NCI-H1930 (cell line): ENCODE measurements at places on chromosomes 6 and 20.

- no peak for DNase-seq
Observed at GRCh38 chr6:168050881-168051586, 28.0 kb downstream of the FRMD1 start.

DNA sequence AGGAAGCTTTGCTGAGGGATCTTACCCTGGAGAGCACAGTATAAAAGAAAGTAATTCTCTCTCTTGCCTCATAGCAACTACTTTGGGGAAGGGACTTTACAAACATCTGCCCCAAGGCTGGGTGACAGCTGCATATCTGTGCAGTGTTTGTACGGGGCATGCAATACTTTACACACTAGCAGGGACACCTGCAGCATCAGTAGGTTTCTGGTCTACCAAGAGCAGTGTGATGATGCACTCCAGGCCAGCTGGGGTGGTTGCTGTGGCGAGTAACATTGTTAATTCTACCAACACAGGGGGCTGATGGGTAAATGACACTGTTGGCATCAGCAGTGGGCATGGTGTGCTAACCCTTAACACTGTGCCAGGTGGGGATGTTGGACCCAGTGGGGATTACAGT is 48.0 kb downstream of the ADTRP start:
- DNase-seq = no peak

- no peak for DNase-seq
Observed at GRCh38 chr20:59154317-59155013, 9.2 kb upstream of the ZNF831 start.

- no peak for DNase-seq
Observed at GRCh38 chr20:46523108-46523507, 9.7 kb upstream of the ZNF334 start.

- DNase-seq = no peak
Observed at GRCh38 chr20:33569802-33570391, 80.0 kb downstream of the CBFA2T2 start.

DNA sequence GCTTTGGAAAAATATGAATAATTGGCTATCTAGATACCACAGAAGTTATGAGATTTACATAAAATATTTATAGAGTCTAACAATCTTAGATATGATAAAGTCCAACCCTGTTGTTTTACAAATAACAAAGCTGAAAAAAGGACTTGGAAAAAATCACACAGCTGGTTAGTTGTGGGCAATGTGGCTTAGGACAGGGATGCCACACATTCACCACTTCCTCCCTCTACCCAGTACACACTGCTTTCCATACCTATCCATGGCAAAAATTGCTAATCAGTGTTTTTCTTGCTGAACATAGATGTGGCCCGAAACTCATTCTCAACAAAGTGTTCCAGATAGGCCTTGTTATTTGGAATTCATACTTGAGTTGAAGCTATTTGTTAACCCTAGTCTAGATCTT is 147.3 kb upstream of the BMP5 start:
- no peak for DNase-seq

DNA sequence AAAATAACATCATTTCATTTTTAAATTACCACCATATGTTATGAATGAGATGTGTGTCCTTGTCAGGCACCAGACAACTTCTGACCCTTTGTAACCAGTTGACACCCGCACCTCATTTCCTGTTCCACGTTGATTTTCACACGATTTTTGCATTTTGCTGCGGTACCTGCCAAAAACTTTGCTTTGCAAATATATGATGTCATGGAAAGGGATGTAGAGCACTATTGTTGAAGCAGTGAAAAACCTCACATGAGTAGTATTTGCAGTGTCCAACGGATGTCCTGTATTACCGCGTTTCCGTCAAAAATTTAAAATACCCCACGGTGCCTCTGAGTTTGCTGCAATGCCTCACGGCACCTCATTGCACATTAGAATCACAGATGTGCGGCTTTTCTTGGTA is 115.6 kb downstream of the MTHFD1L start:
- no peak for DNase-seq

DNA sequence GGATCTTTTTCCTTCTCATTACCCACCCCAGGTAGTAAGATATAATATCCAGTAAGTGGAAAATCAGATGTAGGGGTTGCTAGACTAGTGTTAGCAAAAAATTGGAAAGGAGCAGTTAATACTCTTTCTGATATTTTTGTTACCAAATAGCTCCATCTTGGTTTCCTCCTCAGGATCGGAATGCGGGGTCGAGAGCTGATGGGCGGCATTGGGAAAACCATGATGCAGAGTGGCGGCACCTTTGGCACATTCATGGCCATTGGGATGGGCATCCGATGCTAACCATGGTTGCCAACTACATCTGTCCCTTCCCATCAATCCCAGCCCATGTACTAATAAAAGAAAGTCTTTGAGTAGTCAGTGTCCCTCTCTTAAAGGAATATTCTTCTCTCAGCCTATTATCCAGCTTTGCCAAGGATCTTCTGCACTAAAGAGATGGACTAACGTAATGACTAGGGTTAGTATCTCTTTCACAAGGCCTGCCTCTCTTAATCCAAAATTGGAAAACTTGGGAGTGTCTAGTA is 1.5 kb downstream of the ROMO1 start:
- no peak for DNase-seq

GRCh38 chr6:29708432-29709179 is 14.6 kb upstream of the HLA-F start:
- DNase-seq = no peak

- no peak for DNase-seq
Observed at GRCh38 chr6:8513174-8513573, 77.8 kb upstream of the SLC35B3 start.

DNA sequence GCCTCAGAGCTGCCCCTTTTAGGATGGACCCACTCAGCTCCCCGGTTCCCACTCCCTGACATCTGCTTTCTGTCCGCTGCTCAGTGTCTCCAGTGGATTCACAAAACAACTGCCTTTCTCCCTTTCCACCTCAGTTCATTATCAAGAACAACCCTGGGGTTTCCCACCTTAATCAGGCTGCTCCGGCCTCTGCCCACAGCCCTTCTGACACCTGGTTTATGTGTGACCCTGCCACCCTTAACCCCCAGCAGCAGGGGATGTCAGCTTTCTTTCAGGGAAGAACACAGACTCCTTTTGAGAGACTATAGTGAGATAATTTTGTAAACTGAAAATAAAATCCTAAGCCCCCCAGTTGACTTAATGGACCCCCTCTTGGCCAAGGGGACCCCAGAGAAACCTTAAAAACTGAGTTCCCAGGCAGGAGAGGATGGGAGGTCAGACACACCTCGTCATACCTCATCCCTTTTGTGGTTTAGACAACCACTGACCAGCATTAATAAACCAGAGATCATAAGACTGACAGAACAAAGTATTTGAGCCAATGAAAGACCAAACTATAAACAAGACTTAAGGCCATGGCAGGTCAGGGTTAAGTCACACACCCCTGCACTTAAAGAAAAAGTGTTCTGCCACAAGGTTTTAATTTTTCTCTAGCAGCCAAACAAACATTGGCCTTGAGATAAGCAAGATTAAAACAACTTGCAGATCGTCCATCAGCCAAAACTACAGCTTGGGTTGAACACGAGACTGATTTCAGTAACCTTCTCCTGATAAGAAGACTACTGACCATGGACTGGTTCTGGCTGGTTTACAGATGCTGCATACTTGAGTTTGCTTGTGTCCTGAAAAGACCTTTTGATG is 42.4 kb upstream of the DDR1 start:
- DNase-seq = no peak

DNA sequence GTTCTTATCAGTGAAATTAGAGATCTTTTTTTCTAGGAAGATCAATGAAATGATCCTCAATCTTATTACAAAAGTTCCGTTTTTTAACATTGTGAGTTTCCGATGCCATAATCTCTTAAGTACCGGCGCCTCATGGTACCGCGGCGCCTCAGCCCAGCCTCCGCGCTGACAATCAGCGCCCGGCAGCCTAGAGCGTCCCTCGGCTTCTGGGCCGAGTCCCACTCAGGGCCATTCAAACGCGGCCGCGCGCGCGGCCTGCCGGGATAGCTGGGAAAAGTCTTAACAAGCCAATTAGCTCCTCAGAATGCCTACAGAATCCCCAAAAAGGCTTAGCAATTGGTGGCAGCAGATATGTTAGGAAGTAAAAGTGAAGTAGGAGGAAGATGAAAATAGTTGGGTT is 204.8 kb downstream of the ADGB start:
- no peak for DNase-seq

DNA sequence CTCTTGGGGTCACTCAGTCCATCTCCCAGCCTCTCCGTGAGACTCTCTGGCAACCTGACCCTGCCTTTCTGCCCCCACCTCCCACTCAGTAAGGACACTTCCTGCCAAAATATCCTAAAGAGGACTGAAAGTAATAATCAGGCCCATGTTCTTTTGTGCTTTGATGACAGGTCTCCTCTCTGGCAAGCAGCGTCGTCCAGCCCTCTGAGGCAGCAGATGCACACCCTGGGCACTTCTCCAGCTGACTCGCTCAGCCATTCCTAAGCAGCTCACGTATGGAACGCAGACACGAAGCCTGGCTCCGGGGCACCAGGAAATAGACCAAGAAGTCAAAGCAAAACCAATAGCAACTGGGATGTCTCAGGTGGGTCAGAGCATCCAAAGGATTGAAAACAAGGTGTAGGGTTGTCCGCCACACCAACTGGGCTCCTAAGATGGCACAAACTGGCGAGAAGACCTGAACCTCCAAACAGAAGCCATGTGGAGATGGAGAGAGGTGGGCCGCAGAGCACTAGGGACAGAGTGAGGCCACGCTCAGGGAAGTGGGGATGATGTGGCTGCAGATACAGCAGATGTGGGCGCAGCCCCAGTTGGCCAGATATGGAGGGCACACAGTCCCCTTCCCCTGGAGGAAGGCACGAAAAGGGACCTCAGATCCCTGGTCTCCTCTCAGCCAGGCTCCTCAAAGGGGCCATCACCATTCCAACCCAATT is 99.3 kb downstream of the PRND start:
- no peak for DNase-seq

DNA sequence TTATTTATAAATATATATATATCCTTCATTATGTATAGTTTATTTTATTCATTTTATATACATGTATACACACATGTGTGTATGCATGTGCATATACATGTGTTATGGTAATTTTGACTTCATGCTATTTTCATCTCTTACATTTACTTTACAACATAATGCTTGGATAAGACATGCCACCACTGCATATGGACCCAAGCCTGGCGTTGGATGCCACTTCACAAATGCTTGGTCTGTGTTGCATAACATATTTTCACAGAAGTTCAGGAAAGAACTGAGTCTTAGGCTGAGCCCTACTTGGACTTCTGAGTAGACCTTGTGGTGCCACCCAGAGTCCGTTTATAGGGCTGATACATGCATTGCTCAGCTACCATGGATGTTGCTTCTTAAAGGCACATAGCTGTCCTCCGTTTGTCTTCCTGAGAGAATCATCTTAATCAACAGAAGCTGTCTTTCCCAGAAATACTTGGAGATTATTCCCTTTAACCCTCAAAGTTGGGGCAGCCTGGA is 337.8 kb downstream of the BTBD3 start:
- no peak for DNase-seq

- peak; percentile 36 for DNase-seq
Observed at GRCh38 chr20:17570347-17571152, 675 bp downstream of the DSTN start.

GRCh38 chr6:16090920-16091319 is 38.0 kb upstream of the MYLIP start:
- no peak for DNase-seq

DNA sequence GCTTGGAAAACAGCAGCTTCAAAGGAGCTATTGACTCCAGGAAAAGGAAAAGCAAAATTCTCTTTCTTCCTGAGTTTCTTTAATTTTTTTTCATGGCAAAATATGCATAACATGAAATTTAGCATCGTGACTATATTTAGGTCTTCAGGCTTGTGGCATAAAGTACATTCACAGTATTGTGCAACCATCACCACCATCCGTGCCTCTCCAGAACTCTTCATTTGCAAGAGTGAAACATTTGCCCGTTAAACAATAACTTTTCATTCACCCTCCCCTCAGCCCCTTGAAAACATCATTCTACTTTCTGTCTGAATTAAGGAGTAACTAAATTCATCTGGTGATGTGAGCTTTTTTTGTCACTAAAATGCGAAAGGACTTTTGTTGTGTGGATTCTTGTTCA is 251.7 kb downstream of the PHACTR1 start:
- DNase-seq = no peak

DNA sequence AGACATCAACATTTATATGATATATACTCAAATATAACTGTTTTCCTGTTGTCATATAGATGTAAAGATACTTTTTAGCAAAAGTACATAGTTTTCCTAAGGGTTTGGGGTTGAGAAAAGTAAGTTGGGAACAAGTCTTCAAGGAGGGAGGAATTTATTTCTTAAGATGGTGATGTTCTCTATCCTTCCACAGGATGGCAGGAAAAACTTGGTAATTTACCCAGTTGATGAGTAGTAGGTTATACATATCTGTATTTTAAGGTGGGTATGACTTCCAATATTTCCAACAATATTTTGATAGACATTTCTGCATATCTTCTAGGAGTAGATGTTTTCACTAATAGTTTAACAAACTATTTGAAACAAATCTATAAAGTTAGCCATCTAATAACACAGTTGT is 254.4 kb downstream of the RIMS1 start:
- no peak for DNase-seq

- no peak for DNase-seq
Observed at GRCh38 chr6:4280707-4281106, 145.3 kb upstream of the ECI2 start.

- no peak for DNase-seq
Observed at GRCh38 chr6:122790028-122790422, 967 bp downstream of the SMPDL3A start.

- no peak for DNase-seq
Observed at GRCh38 chr20:36173451-36173933, 19.0 kb downstream of the EPB41L1 start.

- DNase-seq = no peak
Observed at GRCh38 chr20:44409132-44409600, 53.7 kb downstream of the HNF4A start.

GRCh38 chr6:39599973-39600372 is 125.2 kb downstream of the KIF6 start:
- DNase-seq = no peak

DNA sequence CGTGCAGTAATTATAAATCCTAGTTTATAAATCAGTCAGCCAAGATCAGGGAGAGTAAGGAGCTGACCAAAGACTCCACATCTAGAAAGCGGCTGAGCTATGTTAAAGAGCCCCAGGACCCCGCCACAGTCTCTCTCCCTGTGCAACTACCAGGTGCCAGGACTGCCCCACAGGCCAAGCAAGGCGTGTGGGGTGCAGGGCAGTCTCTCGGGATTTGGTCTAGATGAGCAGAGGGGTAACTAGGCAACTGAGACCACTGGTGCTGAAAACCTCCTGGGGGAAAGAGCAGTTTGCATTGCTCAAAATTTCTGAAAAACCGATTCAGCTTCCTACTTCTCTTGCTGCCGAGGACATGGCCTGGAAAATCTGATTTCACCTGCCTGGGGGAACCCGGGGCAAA is 10.4 kb downstream of the PMEPA1 start:
- no peak for DNase-seq
